RWPE2 (cell line): ENCODE measurements at places on chromosomes 6 and 20.

DNA sequence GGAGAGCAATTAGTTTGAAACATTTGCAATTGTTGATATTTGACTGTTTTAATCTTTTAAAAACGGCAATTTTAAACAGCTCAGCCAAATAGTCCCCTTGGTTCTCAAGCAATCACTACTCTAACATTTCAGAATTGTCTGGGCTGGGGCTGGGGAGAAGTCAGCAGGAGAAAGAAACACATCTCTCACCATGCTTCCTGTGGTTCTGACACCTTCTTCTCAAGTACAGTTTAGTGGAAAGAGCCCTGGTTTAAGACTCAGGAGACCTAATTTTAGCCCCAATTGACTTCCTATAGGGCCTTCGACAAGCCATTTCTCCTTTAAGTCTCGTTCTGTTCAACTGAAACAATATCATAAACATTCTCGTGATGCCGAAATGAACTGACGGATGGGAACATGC lies 168.4 kb upstream of the CDYL start:
- H3K36me3 ChIP-seq = no peaks in the 10 kb centered on the region
- peaks cover 30% of the 10 kb centered on the region for H3K4me1 ChIP-seq
- H3K27me3 ChIP-seq = no peaks in the 10 kb centered on the region
- no peak for DNase-seq

DNA sequence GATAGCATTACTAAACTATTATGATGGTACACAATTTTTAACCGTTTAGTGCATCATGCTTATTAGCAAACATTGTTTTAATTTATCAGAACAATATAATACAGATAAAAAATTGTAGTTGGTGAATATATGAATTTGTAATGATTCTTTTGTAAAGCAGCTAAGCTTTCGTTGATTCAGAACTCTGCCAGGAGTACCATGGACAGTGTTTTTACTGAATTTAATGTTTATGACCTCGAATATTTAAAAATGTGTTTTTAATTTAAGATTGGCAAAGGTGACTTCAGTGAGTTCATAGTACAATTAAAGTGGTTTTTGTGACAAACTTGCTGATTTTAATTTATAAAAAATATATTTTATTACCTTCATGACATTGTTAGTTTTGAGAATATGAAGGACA lies 10.0 kb downstream of the AFDN start:
- H3K4me1 ChIP-seq = peaks cover 47% of the 10 kb centered on the region
- H3K27ac ChIP-seq = no peak overlapping the region
- H3K36me3 ChIP-seq = no peaks in the 10 kb centered on the region
- DNase-seq = no peak

- H3K4me1 ChIP-seq = peaks cover 8% of the 10 kb centered on the region
- H3K27me3 ChIP-seq = no peaks in the 10 kb centered on the region
- H3K36me3 ChIP-seq = no peaks in the 10 kb centered on the region
- no peak overlapping the region for H3K4me3 ChIP-seq
- no peak for DNase-seq
- no peak overlapping the region for H3K27ac ChIP-seq
These were observed 1.9 kb upstream of the BACH2 start for GRCh38 chr6:90298459-90299053.

DNA sequence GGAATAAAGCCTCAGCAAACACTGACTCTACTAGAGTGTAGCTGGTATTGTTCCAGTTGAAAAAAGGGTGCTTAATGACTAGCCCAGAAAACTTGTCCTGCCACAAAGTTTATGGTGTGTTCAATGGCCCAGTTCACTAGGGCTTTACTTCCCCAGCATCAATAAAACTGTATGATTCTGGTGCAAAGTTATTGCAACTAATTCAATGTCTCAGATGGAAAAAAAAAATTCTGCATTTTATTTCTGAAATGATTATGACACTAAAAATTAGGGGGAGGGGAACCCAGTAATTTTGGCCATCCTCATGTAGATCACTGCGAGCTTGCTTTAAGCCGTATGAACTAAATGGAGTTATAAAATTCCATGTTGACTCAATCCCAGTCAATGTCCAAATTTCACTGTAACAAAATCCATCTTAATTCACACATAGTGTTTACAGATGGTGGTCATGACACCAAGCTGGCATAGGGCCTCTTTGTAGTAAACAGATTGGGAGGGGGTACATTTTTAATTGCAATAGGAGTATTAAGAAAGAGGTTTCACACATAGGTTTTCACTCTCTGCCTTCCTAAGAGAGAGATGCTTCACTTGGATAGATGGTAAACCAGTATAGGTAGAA lies 41.2 kb downstream of the PTPRK start:
- H3K36me3 ChIP-seq = no peaks in the 10 kb centered on the region
- DNase-seq = no peak
- no peaks in the 10 kb centered on the region for H3K27me3 ChIP-seq
- H3K4me3 ChIP-seq = no peak overlapping the region
- H3K4me1 ChIP-seq = peaks cover 26% of the 10 kb centered on the region

DNA sequence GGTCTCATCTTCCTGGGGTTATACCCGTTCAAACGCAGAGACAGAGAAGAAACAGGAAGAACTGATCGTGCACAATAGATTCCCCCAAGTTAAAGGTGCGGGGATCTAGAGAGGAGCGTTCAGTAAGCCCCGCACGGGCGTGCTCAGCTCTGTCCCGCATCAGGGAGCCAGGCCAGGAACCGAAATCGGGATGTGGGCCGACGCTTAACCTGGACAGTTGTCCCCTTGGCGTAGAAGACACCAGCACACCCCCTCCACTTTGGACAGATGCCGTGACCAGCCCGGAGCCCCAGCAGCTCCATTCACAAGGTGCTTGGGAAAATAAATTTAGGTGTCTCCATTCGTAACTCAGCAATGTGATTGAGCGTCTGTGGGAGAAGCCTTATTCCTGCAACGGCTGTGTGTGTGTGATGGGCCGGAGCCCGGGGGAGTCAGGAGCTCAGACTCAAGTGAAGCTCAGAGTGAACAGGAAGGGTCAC lies 24.0 kb upstream of the GATA5 start:
- H3K27me3 ChIP-seq = no peaks in the 10 kb centered on the region
- DNase-seq = no peak
- no peak overlapping the region for H3K4me3 ChIP-seq

GRCh38 chr6:25975923-25976560 lies 13.4 kb downstream of the TRIM38 start:
- H3K36me3 ChIP-seq = peaks cover 73% of the 10 kb centered on the region
- H3K4me1 ChIP-seq = peaks cover under 1% of the 10 kb centered on the region
- H3K4me3 ChIP-seq = no peak overlapping the region
- H3K27ac ChIP-seq = no peak overlapping the region

DNA sequence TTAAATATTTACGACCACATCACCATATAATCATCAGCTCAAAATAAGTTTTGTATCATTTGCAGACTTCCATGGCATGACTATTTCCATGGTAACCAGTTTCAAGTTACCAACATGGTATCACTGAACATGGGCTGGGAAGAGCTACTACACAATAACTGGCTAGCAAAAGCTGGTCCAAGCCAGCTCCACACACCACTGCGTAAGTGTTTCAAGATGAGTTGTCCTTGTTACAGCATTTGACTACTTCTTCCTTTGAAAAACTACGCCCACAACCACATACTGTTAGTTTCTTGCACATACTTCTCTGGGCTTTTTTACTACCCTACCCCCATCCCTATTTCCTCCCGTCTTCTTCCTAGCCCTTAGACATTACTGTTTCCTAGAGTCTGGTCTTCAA lies 8.5 kb downstream of the CD164 start:
- H3K4me3 ChIP-seq = no peak overlapping the region
- no peak for DNase-seq
- peaks cover 93% of the 10 kb centered on the region for H3K36me3 ChIP-seq
- no peaks in the 10 kb centered on the region for H3K27me3 ChIP-seq
- no peak overlapping the region for H3K27ac ChIP-seq
- H3K4me1 ChIP-seq = peaks cover 10% of the 10 kb centered on the region

DNA sequence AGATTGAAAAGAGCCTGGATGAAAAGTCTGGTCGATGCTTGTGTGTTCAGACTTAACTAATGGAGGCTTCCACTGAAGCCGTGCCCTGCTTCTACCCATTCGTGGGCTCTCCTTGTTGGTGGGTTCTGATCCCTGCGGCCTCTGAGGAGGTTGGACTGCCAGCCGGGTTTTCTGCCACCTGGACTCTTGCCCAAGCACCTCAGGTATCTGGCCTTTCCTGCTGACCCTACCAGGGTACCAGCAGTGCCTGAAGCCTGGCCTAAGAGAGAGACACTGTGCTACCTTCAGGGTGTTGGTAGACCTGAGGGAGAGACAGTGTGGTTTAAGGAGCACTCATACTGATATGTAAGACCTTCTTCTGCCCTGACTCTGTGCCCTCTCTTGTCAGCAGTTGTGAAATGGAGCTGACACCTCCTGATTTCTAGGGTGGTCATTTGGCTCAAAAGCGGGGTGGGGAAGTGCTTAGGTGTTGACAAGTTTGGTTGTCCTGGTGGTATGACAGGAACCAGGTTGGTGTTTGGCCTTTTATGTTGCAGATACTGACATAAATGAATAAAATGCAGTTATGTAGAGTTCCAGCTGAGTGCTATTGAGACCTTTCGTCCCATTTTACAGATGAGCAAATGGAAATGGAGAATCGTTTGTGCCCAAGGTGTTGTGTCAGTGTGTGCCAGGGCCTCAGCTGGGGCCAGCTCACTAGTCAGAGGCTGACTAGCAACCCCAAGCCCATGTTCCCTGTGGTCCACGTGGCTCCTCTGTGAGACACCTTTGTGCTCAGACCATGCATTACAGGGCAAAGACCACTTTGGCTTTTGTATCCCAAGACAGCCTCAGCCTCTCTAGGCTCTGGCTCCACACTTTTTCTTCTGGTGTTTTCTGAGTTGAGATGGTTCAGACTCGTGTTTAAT lies 3.1 kb downstream of the PLCG1 start:
- H3K36me3 ChIP-seq = peaks cover 27% of the 10 kb centered on the region
- H3K4me3 ChIP-seq = no peak overlapping the region
- H3K27me3 ChIP-seq = no peaks in the 10 kb centered on the region
- DNase-seq = peak; percentile 70

DNA sequence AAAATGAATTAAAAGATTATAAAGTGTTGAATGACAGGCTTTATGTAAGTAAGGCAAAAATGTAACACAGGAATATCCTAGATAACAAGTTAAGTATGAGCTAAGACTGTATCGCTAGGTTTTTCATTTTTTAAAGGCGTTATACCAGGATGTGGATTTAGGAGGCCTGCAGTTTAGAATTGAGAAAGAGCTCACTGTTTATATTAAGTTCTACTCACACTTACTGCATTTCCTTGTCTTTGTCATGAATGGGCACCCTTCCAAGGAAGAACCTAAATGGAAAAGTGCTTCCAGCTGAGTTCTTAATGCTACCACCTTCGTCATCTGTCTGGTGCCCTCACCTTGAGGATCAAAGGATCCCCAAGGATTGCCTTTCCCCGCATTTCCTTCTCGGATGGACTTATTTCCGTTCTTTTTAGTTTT lies 148.7 kb downstream of the SOX4 start:
- DNase-seq = no peak
- peaks cover 30% of the 10 kb centered on the region for H3K4me1 ChIP-seq
- H3K27me3 ChIP-seq = no peaks in the 10 kb centered on the region
- H3K27ac ChIP-seq = peak overlapping the region; percentile 66

DNA sequence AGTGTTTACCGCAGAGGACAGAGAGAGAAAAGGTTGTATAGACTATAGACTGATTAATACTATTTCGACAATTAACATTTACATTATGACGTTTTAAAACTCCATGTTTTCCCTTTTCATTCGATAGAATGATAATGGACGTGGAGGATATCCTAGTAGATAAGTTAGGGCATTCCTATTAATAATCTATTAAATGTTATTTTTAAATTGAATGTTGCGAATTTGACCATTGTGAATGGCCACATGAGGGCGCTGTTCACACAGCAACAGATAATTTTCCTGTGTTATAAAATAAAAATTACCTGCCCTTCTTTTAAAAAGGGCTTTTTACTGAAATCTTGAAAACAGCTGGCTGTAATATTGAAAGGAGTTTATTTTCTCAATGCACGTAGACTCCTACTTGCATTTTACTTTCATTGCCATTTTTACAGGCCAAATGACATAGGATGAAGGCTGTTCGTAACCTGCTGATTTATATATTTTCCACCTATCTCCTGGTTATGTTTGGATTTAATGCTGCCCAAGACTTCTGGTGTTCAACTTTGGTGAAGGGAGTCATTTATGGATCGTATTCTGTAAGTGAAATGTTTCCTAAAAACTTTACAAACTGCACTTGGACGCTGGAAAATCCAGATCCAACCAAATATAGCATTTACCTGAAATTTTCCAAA lies 3.3 kb downstream of the ADGRB3 start:
- no peak overlapping the region for H3K4me3 ChIP-seq
- H3K4me1 ChIP-seq = no peaks in the 10 kb centered on the region
- H3K27me3 ChIP-seq = peaks cover 85% of the 10 kb centered on the region
- H3K27ac ChIP-seq = no peak overlapping the region
- no peak for DNase-seq
- no peaks in the 10 kb centered on the region for H3K36me3 ChIP-seq

DNA sequence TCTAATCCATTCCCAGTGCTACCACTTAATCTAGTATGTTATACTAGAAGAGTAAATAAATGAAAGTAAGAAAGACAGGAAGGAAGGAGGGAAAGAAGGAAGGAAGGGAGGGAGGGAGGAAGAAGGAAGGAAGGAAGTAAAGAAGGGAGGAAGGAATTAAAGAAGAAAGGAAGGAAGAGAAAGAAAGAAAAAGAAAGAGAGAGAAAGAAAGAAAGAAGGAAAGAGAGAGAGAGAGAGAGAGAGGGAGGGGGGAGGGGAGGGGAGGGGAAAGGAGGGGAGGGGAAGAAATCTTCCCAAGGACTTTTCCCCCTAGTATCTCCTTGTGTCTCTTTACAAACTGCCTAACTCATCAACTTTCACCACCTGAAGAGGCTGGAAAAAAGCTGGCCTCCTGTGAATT lies 20.8 kb upstream of the MUC21 start:
- H3K27me3 ChIP-seq = no peaks in the 10 kb centered on the region
- H3K4me1 ChIP-seq = peaks cover 5% of the 10 kb centered on the region
- no peaks in the 10 kb centered on the region for H3K36me3 ChIP-seq
- DNase-seq = no peak
- H3K27ac ChIP-seq = no peak overlapping the region

DNA sequence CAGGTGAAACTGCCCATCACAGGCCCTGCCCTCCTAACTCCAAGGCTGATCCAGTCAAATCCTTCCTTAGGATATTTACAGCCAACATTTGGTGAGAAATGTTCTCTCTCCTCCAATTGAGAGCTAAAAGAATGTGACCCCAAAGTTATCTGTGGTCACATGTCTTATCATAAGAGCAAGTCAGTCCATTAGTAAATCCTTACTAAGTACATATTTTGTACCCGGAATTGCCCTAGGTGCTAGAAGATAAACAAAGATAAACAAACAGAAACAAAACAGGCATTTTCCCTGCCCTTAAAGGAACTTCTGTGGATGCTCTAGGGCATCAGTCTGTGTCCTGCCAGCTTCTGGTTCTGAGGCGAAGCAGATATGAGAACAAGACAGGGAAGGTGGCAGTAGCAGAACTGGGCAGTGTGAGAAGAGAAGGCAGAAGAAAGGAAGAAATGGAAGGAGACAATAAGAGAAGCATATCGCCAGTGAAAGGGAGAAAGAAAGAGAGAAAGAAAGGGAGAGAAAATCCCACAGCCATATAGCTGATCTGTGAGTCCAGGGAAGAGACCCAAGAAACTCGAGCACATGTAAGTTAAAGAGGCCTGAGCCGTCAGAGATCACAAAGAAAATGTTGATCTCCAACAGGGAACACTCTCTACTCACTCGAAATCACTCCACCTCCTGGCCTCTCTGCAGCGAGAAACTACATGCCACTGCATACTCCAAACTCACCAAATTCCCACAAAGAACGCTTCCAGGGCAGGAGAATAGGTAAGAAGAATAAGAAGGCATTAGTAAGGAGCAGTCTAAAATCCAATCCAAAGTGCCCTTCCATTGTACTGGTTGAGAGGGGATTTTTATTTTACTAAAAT lies 41.7 kb downstream of the CDK5RAP1 start:
- no peak overlapping the region for H3K27ac ChIP-seq
- DNase-seq = peak; percentile 21
- H3K4me3 ChIP-seq = no peak overlapping the region
- no peaks in the 10 kb centered on the region for H3K27me3 ChIP-seq
- peaks cover 75% of the 10 kb centered on the region for H3K36me3 ChIP-seq
- H3K4me1 ChIP-seq = no peaks in the 10 kb centered on the region
